ENCODE measurements at places on chromosomes 4 and X.

GRCh38 chr4:37392521-37393255, 148.1 kb downstream of the NWD2 start:
- DNase-seq = no peak

DNA sequence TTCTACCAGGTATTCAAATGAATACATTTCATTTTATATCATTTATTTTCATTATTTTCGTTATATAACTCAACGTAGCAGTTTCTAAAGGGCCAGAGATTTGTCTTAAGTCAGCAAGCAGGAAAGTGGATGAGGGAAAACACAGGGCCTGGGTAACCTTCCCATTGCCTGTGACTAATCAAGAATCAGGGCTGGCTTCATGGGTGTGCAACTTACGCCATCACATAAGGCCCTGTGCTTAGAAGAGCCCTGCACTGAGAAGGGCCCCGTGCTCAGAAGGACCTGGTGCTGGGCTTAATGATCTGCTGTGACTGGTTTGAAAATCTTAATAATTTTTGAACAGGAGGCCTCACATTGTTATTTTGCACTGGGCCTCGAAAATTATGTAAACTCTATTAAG, 65.4 kb upstream of the FAM9C start:
- DNase-seq = no peak

- DNase-seq = no peak
These were observed 709.7 kb downstream of the DMD start for GRCh38 chrX:32501606-32502005.

DNA sequence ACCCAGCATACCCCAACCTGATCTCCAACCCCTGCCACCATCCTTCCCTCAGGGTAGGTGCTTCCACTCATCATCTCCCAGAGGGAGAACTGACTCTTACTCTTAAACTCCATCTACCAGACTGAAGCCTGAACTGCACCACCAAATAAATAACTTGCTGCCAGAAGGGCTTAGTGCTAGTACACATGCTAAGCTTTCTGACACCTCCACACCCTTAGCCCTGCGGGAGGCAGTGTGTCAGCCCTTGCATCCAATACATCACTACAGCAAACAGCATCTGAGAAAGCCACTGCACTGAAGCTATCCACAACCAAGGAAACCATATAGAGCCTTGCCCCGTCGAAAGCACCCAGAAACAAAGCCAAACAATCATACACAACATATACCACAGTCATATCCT, 68.6 kb upstream of the MCF2 start:
- DNase-seq = no peak

DNA sequence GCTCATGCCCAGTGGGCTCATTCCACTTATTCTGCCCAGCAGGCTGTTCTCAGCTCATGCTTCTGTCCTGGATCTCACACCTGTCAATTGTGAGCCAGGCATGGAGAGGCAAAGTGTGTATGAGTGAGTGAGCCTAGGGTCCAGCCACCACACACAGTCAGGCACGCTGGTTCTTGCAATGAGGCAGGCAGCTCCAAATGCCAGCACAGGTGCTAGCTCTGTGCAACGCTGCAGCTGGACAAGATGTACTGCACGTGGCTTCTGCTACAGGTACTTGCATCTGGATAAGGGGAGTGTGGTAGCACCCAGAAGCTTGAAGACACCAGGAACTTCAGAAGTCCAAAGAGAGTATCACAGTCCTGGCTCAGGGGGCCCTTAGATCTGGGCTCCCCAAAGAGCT, 1249.4 kb upstream of the IGFBP7 start:
- no peak for DNase-seq

- no peak for DNase-seq
These were observed 83.8 kb upstream of the MAML3 start for GRCh38 chr4:140237616-140238350.

GRCh38 chr4:34486461-34487363, 1757.6 kb downstream of the ARAP2 start:
- DNase-seq = no peak

DNA sequence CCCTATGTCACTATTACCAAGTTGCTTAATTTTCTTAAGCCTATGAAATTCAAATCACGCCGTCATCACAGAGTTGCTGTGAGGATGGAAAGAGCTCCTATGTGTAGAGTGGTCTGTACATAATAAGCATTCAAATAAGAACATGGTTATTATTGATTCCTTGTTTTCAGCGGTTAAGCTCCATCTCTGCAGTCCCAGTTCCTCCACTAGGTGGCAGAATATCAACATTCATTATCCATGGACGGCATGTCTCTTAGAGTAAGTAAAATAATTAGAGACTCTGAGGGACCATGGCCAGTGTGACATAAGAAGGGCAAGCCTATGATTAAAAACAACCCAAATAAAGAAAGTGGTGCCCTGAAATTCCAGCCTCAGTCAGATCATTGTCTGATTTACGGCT, 132.5 kb upstream of the NHS start:
- DNase-seq = peak; percentile 29

DNA sequence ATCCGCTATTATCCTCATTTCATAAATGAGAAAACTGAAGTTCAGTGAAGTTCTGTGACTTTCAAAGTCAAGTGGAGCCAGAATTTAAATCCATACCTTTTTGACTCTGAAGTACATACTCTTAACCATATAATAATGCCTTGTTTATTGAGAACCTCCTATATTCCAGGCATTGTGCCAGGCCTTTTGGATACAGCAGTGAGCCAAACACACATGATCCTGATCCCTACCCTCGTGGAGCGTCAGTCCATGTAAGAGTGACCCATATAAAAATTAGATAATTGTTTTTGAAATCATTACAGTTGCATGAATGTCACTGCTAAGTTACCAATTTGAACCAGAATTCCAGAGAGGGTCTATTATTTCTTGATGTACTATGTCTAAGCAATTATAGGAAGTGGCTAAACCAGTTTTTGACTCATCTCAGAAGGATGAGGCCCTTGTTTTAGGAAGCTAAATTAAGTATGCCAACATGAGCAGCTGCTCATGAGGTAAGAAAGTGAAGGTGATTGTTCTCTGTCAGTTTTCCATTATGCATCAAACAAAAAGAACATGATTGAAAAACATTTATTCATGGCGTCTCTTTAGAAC, 289.5 kb downstream of the GLUD2 start:
- DNase-seq = no peak

GRCh38 chr4:38071801-38072431, 111.7 kb downstream of the PTTG2 start:
- no peak for DNase-seq

DNA sequence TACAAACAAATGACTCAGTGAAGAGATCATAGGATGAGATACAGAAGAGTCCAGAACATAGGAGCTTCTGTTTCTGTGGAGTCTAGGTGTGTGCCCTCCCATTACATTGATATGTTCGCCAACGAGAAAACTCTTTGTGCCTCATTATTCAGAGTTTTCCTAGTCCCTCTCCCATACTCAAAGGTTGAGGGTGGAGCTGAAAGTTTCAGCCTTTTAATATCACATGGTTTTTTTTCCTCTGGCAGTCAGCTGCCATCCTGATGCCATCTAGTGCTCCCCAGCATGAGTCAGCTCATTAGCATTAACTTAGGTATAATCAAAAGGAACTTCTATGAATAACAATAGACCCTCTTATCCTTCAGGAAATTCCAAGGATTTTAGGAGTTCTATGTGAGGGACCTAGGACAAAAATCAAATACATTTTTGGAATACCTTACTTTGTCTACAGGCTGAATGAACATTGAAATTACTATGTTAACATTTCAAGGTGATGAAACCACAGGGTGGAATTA, 559.6 kb upstream of the AMOT start:
- no peak for DNase-seq

- DNase-seq = no peak
These were observed 58.1 kb downstream of the ADGRG2 start for GRCh38 chrX:19064175-19064574.

GRCh38 chr4:161546902-161547301, 616.9 kb downstream of the FSTL5 start:
- DNase-seq = no peak

GRCh38 chrX:114959729-114960128, 57.7 kb downstream of the IL13RA2 start:
- DNase-seq = no peak

DNA sequence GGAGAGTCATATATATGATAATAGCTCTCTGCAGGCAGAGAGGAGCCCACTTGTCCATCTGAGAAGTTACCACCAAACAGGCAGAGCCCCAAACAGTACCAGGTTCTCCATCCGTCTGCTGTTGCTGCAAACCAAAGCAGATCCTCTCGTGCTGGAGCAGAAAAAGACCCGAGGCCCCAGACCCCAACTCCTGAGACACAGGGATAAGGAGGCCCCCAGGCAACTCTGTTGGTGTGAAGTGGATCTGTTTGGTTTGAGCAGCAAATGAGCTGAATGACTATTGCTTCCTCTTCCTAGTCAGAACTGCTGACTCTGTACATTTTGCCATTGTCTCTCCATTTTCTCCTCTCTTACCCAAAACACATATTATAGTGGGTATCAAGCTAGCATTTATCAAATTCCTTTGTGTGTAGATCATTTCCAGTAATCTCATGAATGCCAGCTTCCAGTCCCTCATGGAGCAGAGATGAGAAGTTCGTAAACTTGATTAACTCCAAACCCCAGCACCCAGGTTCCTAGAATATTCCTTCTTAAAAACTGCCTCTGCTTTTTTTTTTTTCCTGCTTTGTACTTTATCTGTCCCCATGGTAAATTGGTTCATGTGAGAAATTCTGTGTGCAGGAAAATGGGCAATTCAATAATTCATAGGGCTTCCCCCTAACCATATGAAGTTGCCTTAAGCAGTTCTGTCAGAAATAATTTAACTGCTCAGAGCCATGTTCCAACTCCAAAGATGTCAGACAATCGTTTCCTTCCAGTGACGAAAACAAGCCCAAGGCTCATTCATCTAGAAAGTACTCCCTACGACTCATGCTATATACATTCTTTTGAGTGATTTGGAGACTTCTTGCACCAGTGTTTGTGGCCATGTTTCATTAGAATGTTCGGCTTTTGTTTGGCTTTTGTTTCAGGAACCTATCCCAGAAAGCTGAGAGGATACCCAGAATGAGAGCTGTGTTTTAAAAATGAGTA, 98.6 kb upstream of the ATXN3L start:
- DNase-seq = no peak

- no peak for DNase-seq
These were observed 71.0 kb downstream of the COQ2 start for GRCh38 chr4:83213640-83214039.

DNA sequence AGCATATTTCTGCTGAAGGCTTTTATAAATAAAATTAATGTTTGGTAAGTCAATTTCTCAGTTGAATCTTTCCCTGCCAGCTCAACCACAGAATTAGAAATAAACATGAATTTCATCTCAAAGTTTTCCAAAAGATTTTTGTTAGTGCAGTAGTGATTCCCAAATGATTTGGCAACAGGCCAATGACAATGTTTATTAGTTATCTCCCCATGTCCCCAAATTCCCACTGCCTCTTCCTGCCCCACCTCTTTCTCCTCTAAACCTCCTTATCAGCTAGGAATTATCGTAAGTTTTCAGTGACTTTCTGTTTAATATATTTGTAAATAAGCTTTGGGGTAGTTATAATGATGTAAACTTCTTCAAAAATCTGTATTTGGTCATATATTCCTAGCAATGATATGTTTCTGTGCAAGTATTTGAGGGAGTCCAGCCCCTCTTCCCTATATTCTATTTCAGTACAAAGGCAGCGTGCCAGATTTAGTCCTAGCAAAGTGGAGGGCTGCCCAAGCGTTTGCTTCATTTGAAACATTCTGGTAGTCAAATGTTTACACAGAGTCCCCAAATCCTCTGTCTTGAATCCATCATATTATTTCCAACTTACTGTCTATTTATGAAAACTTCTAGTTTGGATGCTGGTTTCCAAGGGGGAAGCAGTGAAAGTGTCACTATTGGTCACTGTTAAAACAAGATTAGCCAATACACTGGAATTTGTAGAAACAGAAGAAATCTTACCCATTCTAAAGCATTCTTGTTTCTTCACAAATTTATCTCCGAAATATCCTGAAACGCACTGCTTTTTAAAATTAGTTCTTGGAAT, 33.7 kb upstream of the ANKRD50 start:
- DNase-seq = no peak

GRCh38 chr4:10066670-10067651, 45.7 kb upstream of the SLC2A9 start:
- DNase-seq = no peak

DNA sequence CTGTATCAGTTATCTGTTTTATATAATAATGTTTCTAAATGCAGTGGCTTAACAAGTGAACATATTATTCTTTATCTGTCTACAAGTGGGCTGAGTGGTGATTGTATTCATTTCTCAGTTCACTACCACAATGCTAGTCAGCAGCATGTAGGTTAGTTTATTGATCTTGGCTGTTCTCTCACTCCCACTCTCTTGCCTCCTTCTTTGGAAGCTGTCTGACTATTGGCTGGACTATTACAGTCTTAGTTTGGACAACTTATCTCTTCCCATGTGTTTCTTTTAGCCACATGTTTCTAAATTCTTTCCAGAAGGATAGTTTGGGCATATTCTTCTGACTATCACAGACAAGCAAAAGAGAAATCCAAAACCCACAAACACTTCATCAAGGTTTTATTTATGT, 459.5 kb upstream of the AGA start:
- no peak for DNase-seq

GRCh38 chr4:24794916-24795665, at the start of gene SOD3:
TSS of gene SOD3 (plus strand) at chr4:24795573. CDS start at chr4:24799522, 3,949 bp downstream.
- no peak for DNase-seq

- DNase-seq = peak; percentile 11
These were observed 1.3 kb upstream of the FHIP1A start for GRCh38 chr4:151407466-151408379.

GRCh38 chrX:23578079-23578478, 89.2 kb upstream of the PRDX4 start:
- DNase-seq = no peak

- no peak for DNase-seq
These were observed 164.9 kb upstream of the KLF3 start for GRCh38 chr4:38499101-38499500.

DNA sequence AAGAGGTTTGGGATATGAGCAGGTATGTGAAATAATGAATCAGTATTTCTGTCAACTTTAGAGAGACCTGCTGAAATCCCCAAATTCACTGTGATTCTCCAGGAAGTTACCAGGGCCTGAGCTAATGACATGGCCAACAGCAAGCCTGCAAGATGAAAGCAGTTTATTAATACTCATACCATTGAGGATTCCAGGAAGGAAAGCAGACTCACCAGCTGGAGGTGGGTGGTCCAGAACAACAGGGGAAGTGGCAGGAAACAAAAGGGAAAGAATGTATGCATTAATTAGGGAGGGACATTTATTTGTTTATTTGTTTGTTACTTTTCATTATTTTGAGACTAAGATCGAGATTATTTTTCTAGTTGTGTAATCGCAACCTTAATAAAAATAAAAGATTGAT, 196.6 kb upstream of the AGA start:
- DNase-seq = no peak

- DNase-seq = no peak
These were observed 645.9 kb downstream of the ANKRD50 start for GRCh38 chr4:124066595-124066994.

GRCh38 chrX:118225711-118226428, 109.3 kb upstream of the KLHL13 start:
- DNase-seq = no peak
